ENCODE measurements at places on chromosomes 7 and 10.

DNA sequence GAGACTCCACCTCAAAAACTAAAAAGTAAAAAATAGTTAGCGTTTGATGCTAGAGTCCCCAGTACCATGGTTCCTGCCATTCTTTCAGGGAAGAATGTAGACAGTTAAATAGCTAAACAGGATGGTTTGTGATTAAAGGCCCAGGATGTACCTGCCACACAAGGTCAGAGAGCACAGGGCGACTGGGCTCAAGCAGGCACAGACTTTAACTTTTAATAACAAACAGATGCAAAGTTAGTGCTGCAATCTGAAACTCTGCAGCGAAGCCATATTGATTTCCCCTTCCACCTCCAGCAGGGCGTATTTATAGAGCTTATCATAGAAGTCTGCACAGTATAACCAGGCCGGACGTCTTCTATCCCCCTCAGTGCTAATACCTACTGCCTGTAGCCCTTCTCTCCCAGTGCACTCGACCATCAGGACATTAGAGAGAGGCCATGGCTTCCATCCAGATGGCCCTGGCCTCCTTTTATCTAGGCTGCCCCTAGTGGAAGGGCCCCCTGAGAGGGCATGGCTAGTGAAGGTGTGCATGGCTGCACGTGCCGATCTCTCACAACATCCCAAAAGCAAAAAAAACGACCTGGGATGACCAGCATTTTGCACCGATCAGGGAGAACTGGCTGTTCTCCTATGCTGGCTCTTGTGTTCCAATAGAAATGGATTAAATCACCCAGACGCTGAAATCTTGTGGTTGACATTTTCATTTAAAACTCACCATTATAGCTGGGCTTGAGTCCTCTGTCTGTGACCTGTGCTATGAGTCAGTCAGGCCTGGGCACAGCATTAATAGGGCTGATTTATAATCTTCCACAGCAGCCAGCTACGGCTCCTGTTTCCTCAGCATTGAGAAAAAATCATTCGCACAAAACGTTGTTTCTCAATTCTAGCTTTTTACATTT lies 7.6 kb upstream of the BAG3 start:
- no peaks in the 10 kb centered on the region for H3K4me1 ChIP-seq
- no peak overlapping the region for H3K27ac ChIP-seq
- H3K27me3 ChIP-seq, result no peaks in the 10 kb centered on the region
- DNase-seq, result no peak
- no peak overlapping the region for H3K4me3 ChIP-seq
- no peaks in the 10 kb centered on the region for H3K36me3 ChIP-seq

- H3K4me1 ChIP-seq, result no peaks in the 10 kb centered on the region
- no peaks in the 10 kb centered on the region for H3K27me3 ChIP-seq
- no peak overlapping the region for H3K4me3 ChIP-seq
- DNase-seq, result no peak
Observed at GRCh38 chr10:22911889-22912762, 15.7 kb upstream of the ARMC3 start.

DNA sequence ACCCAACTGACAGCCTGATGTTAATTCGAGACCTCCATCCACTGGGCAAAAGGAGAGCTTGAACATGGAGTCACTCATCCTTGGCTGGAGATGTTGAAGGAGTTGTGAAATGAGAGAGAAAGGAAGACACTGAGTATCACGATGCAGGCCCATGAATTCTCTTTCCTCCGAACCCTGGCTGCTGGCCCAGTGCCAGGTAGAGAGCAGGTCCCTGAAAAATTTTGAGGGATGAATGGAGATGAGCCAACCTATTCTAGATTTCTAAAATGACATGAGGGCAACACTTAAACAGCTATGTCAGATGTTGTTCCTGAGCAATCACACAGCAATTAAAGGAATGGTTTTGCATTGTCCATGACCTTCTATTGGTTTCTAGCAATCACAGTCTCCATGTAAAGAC lies 355.1 kb upstream of the ZMIZ1 start:
- no peak overlapping the region for H3K27ac ChIP-seq
- H3K4me3 ChIP-seq, result no peak overlapping the region
- H3K4me1 ChIP-seq, result no peaks in the 10 kb centered on the region
- no peaks in the 10 kb centered on the region for H3K36me3 ChIP-seq
- no peak for DNase-seq
- H3K27me3 ChIP-seq, result no peaks in the 10 kb centered on the region

DNA sequence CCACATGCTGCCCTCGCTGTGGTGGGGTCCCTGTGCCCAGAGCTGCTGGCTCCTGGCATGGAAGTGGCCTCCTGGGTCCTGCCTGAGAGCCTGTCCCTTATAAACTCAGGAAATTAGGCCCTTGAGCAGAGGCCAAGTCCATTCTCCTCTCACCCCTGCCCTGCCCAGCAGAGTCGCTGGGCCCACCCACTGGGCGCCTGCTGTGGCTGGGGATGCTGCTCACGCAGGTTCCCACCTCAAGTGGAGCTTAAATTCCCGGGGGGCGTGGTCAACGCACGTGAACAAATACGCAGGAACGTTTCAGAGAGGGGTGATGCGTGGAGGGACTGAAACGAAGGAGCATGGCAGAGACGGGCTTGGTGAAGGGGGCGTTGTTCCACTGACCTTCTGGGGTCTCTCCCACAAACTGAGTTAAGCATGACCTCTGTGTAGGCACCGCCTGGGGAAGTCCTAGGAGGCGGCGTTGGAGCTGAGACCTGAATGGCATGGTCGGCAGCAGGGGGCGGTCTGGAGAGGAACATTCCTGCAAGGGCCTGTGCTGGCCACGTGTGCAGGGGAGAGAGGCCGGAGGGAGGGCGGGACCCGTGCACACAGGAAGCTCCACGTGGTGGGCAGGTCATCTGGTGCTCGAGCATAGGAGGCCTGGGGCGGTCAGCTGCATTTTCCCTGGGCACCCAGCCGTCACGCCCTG lies 27.9 kb downstream of the FAM20C start:
- H3K4me1 ChIP-seq, result peaks cover 40% of the 10 kb centered on the region
- DNase-seq, result no peak
- no peak overlapping the region for H3K4me3 ChIP-seq
- H3K36me3 ChIP-seq, result peaks cover 4% of the 10 kb centered on the region

DNA sequence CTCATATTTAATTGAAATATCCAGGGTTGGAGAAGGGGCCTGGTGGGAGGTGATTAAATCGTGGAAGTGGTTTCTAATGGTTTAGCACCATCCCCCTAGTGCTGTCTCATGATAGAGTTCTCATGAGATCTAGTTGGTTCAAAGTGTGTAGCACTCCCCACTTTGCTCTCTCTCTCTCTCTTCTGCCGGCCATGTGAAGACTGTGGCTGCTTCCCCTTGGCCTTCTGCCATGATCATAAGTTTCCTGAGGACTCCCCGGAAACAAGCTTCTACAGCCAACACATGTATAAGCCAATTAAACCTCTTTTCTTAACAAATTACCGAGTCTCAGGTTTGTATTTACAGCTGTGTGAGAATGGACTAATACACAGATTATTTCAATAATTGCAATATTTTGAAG lies 305.8 kb upstream of the KCND2 start:
- no peaks in the 10 kb centered on the region for H3K27me3 ChIP-seq
- H3K36me3 ChIP-seq, result no peaks in the 10 kb centered on the region
- no peak overlapping the region for H3K27ac ChIP-seq
- no peak for DNase-seq

DNA sequence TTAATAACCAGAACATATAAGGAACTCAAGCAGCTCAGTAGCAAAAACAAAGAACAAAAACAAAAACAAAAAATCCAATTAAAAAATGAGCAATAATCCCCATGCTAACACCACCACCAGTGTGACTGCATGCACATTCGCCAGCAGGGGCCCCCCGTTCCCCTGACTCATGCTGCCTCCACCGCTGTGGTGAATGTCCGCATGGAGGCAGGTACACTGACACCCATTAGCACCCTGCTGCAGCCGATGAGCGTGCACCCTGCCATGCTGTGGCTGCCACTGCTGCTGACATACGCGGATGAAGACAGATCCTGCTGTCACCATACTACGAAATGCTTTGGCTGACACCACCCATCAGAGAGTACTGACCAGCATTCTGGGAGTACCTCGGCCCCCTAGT lies 321.6 kb upstream of the LRRTM3 start:
- no peak for DNase-seq
- no peaks in the 10 kb centered on the region for H3K36me3 ChIP-seq
- no peak overlapping the region for H3K4me3 ChIP-seq
- H3K27me3 ChIP-seq, result no peaks in the 10 kb centered on the region

All from liver (tissue), 10 donors.